ENCODE measurements at places on chromosomes 13 and 19.

GRCh38 chr13:113834496-113835200 lies 29.2 kb downstream of the GAS6 start:
- DNase-seq: no peak

DNA sequence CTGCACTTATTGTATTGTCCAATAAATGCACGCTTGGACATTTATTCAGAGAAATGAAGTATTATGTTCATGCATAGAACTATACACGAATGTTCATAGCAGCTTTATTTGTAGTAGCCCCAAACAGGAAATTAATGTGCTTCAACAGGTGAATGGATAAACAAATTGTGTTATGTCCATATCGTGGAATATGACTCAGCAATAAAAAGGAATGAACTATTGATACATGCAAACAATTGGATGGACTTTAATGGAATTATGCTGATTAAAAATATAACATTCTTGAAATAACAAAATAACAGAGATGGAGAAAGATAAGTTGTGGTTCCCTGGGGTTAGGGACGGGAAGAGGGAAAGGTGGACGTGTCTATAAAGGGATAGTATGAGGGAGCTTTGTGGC lies 65.9 kb downstream of the GPC5 start:
- no peak for DNase-seq

DNA sequence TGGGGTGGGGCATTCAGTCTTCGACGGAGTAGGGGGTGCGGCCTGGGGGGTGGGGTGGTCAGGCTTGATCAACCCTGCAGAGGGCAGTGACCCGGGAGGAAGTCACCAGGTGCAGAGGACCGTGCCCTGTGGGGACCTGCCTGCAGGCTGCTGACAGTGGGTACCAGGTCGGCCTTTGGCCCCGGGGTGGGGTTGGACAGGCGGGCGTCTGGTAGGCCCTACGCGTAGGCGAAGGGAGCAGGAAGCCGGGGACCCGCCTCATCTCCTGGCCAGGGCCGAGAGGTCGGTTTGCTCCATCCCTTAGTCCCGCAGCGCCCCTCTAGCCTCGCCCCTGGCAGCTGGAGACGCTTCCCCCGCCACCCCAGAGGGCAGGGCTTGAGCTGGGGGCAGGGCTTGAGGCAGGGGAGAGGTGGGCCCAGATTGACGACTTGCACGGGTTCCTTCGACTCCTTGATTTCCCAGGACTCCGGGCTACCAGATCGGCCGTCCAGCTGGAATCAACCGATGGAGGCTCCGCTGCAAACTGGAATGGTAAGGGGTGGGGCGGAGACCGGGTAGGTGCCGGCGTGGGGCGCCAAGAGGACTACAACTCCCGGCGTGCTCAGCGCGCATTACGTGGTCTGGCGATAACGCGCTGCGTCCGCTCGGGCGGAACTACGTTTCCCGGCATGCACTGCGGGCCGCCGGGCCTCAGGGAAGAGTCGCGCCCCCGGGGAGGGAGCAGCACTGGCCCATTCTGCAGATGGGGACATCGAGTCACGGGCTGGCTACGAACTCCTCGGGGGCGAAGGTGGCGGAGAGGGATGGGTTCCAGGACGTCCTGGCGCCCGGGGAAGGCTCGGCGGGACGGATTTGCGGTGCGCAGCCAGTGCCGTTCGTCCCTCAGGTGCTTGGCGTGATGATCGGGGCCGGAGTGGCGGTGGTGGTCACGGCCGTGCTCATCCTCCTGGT lies at the start of gene PNPLA6:
Gene PNPLA6, plus strand, starts transcription at position 671 of the 951 bp plus-strand sequence. Its CDS starts 72 bp downstream, at position 743.
- peak; percentile 95 for DNase-seq

DNA sequence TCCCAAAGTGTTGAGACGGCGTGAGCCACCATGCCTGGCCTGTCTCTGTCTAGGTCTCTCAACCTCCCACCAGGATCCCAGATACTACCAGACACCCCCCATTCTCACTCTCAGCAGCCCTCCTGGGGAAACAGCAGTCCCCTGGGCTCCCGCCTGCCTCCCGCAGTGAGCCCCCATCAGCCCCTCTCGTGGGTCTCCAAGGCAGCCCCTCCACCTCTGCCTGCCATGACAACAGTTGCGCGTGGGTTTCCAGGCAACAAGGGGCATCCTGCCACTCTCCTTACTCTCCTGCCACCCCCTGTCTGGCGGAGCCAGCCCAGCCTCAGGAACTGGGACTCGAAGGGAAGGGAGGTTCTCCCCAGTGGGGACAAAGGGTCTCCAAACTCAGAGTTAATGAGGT lies 5.2 kb downstream of the LRRC4B start:
- DNase-seq: no peak

GRCh38 chr13:37491661-37492060 lies 106.9 kb downstream of the POSTN start:
- DNase-seq: no peak

- DNase-seq: no peak
Observed at GRCh38 chr13:94556041-94556440, 39.9 kb downstream of the TGDS start.

- peak; percentile 46 for DNase-seq
Observed at GRCh38 chr19:49592486-49593232, 1.7 kb downstream of the PRR12 start.

GRCh38 chr13:109747524-109747923 lies 38.9 kb downstream of the IRS2 start:
- no peak for DNase-seq

DNA sequence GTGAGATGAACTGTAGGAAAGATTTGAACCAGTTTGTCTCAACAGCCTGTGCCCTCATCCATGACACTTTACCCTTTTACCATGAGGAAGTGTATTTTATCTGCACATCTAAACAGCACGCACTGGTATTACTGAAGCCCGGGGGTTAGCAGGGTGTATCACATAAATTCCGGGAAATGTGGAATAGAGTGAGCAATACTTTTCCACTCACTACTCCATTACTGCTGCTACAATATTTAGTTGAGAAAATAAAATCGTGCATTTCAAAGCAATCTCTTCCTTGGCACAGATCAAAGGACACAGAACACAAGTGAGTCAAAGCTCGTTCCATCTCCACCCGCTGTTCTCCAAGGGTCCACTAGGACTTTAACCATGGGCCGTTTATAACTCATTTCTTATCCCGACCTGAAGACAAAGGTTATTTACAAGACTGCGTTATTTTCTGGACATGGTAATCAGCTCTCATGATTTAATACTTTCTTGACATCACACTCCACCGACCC lies 35.2 kb downstream of the STK24 start:
- DNase-seq: no peak

GRCh38 chr13:48783181-48783630 lies 129.5 kb downstream of the CYSLTR2 start:
- peak; percentile 35 for DNase-seq

GRCh38 chr19:48740164-48740972 lies at the start of gene RASIP1:
TSS of gene RASIP1 (minus strand) at chr19:48740610. CDS start at chr19:48740282, 328 bp downstream.
- DNase-seq: no peak

- no peak for DNase-seq
Observed at GRCh38 chr13:67229481-67230403, at the start of gene PCDH9. TSS of gene PCDH9 (minus strand) at chr13:67230336. CDS start at chr13:67228440, 1,896 bp downstream.

DNA sequence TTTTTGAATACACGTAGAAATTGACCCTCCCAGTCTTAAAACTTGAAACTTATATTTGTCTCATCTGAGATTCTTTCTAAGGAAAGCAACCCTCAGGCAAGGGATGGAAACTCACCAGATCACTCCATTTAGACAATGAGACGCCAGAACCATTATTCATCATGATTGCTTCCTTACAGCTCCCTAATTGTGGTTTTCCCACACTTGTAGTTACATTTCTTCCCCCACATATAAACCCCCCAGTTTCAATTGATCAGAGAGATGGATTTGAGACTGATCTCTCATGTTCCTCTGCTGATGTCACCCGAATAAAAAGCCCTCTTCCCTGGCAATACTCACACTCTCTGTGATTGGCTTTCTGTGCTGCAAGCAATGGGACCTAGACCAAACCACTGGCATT lies 197.9 kb upstream of the STARD13 start:
- no peak for DNase-seq

All from CD8-positive, alpha-beta T cell (primary cell).